Neural crest cell (in vitro differentiated cells): ENCODE measurements at places on chromosomes 3 and 15.

- DNase-seq, result peak; percentile 43
Measured at GRCh38 chr3:190883973-190884832, 21.7 kb upstream of the GMNC start.

DNA sequence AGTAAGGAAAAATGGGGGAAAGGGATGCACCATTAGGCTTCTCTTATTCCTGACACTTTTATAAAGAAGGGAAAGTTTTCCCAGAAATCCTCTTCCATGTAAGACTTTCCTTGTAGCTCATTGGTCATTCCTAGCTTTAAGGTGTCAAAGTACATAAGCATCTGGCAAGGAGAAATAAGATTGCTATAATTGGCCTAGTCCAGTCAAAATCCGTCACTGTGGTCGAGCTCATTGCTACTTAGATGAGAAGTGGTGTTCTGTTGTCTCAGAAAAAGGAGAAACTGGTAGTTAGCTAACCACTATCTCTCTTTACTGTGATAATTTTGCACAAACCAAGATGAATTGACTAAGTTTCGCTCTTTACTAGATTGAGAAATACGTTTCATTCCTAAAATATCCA, 370.1 kb downstream of the CNTN4 start:
- no peak for DNase-seq

GRCh38 chr15:76449455-76449854, 112.9 kb downstream of the ISL2 start:
- no peak for DNase-seq

GRCh38 chr3:37668431-37668817, 193.3 kb upstream of the CTDSPL start:
- DNase-seq, result no peak

- no peak for DNase-seq
Measured at GRCh38 chr3:178901204-178901603, 170.4 kb downstream of the ZMAT3 start.

DNA sequence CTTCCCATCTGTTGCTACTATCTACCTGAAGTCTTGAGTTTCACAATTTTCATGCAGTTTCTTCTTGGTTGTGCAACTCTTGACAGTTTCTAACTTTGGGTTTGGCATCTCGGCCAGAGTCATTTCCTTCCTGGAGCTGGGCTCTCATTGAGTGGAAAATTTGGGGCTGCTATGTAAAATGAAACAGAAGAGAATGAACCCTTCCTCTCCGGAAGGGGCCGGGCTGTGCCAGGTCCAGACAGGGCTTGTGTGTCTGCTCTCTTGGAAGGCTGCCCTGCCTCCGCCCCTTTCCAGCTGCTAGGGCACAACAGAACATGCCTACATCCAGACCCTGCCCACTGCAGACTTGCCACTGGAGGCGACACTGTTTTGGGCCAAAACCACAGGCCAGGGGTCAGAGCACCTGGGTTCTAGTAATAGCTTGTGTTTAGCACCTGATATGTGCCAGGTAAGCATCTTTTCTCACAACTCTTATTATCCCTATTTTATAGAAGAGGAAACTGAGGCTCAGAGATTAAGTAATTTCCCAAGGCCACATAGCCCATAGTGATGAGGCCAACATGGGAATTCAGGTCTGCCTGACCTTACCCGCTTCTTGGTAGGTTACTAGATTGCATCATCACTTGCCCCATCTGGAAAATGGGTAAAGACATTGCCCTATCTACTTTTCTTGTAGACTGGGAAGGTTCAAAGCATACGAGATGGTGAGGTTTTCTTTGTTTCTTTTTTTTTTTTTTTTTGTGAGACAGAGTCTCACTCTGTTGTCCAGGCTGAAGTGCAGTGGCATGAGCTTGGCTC, 25.0 kb downstream of the IRAK2 start:
- no peak for DNase-seq

DNA sequence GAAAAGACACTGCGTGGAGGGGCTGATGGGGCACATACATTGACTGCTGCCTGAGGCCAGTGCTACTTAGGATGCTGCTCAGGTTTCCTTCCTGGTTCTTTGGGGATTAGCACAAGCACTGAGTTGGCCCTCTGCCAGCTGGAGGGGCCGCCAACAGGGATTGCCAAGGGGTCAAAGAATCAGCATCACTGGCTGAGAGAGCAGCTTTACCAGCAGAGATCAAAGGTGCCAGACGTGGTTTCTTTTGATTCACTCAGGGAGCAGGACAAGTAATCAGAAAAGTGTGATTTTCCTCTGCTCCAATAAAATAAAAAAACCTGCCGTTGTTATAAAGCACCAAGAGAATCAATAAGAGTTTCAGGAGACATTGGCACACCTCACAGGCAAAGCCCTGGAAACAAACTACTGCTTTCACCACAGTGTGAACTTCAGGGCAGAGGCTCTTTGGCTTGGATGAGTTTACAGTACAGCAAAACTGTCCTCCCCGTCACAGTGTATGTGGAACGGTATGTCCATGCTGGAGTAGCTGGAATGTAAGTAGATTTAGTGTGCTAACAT, 45.8 kb upstream of the FSIP1 start:
- DNase-seq, result no peak

DNA sequence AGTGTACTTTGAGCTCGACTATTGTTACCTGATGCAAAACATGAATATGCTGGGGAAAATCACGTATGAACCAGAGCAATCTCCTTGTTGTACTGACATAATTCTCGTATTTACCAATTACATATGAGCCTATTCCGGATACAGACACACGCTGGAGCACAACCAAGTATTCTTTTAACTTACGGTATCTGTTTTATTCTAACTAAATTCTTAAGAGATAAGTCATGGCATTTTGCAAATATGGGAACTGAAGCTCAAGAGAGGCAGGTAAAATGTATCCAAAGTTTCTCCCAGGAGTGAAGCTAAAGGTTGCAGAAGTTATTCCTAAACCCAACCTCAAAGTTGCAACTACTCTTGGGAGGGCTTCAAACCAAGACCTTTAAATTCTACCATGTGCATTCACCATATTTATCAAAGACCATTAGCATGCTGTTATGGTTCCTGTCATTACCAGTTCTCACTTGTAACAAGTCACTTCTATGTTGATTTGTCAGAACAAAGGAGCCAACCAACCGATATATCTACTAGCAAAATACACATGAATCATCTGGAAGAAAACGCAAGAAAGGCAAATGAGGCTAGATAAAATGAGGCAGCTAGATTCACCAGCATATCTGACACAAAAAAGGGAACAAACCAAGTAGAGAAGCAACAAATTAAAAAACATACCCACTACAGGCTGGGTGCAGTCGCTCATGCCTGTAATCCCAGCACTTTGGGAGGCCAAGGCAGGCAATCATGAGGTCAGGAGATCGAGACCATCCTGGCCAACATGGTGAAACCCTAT, 17.8 kb downstream of the TBL1XR1 start:
- no peak for DNase-seq

GRCh38 chr3:44339181-44340057, 853 bp downstream of the TCAIM start:
- DNase-seq, result no peak

DNA sequence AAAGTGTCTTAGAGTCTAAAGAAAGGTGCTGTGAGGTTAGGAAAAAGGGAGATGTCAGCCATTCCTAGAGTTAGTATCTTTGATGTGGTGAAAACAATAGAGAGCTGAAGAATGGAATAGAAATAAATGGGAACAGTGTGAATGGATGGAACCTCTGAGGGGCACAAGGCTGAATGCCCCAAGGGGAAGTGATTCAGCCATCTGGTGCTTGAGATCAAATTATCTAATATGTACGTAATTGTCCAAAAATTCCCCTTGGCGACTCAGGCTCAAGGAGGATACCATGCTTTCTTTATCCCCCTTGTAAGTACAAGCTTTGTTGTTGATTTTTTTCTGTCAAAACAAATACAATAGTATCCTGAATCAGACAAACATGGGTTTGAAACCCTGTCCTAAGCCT, 361.6 kb downstream of the LSAMP start:
- no peak for DNase-seq

- DNase-seq, result no peak
Measured at GRCh38 chr3:50333744-50334328, 5.8 kb upstream of the TUSC2 start.

DNA sequence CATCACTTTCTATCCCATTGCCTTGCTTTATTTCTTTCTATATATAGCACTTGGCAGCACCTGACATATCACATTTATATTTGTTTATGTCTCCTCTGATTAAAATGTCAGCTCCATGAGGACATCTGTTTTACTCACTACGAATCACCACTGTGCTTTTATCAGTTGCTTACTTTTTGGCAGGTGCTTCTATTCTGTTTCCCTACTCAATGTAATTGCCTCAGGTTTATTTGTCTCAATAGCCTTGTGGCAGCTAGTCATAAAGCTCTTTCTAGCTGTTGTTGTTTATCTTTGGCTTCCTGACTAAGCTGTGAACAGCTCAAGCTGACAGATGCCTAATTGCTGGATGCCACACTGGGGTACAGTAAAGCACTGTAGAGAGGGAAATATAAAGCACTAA, 85.5 kb downstream of the VPS13C start:
- DNase-seq, result no peak

GRCh38 chr3:61979638-61980037, 393.7 kb downstream of the FEZF2 start:
- no peak for DNase-seq

GRCh38 chr3:51340013-51340829, 44.9 kb upstream of the MANF start:
- no peak for DNase-seq

DNA sequence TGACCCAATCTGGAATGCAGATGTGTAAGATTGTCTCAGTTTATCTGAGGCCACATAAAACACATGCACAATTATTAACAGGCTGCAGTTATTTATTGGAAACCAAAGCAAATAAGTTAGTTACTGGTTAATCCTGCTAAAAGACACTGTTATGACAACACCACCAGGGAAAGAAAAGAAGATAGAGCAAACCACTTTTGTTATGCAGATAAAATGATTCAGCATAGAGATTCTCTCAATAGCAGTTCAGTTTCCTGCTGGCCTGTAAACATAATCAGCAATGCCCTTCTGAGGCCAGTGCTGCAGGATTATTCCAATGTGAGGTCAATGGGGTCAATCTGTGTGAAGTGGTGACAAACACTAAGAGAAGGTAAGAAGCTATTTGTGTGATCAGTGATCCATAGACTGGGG, 244.4 kb downstream of the ZBTB20 start:
- no peak for DNase-seq

- DNase-seq, result no peak
Measured at GRCh38 chr15:85399627-85400026, 19.2 kb downstream of the AKAP13 start.

- DNase-seq, result peak; percentile 9
Measured at GRCh38 chr3:194688200-194688740, 2.6 kb downstream of the FAM43A start.

GRCh38 chr3:55128225-55128823, 200.5 kb upstream of the LRTM1 start:
- no peak for DNase-seq

DNA sequence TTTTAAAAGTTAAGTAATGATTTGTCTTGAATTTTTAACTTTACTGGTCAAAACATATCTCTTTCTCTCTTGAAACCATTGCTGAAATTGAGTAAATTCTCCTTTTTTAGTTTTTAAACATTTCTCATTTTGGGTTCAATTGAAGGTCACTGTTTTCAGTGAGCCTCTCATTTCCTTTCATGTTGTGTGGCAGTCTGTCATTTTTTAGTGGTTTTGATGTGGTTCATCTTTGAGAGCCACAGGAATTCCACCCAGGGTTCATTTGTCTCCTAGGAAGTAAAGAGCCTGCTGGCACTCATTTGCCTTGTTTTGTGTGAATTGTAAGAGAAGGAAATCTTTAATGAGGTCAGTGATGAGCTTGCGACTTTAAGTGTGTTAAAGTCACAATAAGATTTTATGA, 10.4 kb downstream of the CLDN11 start:
- DNase-seq, result no peak

DNA sequence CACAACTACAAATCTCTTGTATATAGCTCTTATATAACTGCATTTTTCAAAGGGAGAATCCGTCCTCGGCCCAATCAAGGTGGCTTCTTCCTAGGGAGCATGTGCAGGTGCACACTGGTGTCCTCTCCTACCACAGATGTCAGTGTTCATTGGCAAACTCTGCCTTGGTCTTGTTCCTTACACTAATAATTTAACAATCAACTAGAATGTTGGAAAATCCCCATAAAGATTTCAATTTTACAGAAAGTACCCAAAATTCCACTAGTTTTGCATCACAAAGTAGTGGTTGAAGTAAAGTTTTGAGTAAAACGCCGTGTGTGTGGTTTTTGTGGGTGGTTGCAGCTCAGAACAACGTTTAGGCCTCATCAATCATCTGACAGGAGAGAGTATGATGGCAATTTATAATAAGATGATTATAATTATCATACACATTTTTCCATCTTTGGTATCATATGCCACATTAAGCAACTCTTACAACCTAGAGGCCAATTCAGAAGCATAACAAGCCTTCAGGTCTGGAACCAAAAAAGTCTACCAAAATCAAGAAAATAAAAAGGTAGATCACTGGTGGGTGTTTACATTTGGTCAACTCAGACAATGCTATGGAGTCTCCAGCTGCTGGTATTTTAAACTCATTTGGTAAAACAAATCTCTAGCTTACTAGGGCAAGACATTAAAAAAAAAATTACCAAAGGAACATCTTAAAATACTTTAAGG, 128.9 kb upstream of the BHLHE40 start:
- DNase-seq, result no peak

DNA sequence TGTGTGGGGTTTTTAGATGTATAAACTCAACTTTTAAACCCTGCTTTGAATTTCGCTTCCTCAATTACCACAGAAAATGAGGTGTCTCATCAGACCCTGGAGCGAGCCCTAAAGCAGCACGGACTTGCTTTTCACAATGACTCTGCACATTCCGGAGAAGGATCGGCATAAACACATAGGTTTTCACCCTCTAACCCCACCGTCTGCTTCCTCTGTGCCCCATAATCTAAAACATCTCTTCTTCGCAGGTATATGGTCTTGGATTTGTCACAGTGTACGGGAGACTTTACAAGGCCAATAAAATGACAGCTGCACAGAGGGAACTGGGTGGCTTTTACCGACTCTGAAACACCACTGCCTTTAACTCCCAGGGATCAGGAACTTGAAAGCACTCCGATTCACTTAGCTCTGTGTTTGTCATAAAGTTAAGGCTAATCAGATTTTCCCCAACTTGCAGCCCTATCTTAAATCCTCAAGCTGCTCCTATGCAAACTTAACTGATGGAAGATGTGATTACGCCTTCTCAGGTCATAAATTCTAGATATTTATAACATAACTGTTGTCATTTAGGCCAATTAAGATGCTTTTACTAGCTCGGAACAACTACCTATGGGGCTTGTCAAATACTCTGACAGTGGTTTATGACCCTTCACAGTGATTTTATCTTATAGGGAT, 133.4 kb upstream of the WNT5A start:
- DNase-seq, result no peak

DNA sequence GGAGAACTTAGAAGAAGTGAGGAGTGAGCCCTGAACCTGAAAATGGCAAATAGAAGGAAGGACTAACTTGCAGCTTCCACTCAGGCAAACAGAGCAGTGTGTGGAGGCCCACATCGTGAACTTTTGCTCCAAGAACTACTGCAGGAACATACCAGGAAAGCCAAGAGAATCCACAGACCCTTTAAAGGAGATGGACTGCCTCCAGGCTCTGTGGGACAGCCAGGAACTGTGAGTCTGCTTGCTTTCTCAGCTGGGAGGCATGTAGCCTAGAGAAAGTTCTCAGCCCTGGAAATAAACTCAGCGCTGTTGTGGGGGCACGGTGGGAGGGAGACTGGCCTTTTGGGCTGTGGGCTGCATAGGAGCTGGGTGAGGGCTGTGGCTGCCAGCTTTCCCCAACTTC, 93.0 kb downstream of the SNRK start:
- DNase-seq, result no peak
